ENCODE measurements at places on chromosomes 1 and 21.

GRCh38 chr1:95236784-95237575 lies 3.0 kb downstream of the RWDD3 start:
- DNase-seq = no peak

DNA sequence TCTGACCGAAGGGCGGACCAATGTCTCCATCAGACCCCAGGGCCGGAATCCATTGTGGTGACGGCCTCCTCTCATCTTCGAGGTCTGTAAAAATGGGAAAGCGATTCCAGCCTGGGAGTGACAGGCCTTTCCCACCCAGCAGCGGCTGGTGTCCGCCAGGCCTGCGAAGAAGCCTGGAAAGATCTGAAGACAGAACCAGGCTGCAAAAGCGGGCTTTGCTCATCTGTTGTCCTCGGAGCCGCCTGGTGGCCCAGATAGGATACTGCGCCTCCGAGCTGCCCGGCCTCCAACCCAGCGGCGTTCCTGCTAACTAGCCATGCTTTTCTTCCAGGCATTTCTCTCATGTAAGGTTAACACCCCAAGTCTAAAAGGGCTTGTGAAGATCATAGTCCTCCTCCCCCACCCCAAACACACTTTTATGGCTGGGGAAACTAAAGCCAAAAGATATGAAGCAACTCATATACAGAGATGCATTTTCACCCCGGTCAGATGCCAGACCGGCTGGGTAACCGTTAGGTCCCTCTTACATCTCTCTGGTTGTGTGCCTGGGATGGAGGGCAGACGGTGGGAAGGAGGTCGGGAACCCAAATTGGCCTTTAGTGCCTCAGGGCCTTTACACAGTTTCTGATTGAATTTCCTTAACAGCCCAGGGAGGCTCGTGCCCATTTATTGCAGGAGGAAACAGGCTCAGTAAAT lies 1.9 kb upstream of the DHRS3 start:
- peak; percentile 80 for DNase-seq

- no peak for DNase-seq
These were observed 394.9 kb downstream of the NPHP4 start for GRCh38 chr1:5597171-5597850.

- no peak for DNase-seq
These were observed 488.0 kb upstream of the PLXNA2 start for GRCh38 chr1:208731981-208732821.

GRCh38 chr1:91769742-91770141 lies 116.2 kb downstream of the TGFBR3 start:
- DNase-seq = no peak

GRCh38 chr1:218787826-218788225 lies 385.9 kb upstream of the LYPLAL1 start:
- DNase-seq = no peak

DNA sequence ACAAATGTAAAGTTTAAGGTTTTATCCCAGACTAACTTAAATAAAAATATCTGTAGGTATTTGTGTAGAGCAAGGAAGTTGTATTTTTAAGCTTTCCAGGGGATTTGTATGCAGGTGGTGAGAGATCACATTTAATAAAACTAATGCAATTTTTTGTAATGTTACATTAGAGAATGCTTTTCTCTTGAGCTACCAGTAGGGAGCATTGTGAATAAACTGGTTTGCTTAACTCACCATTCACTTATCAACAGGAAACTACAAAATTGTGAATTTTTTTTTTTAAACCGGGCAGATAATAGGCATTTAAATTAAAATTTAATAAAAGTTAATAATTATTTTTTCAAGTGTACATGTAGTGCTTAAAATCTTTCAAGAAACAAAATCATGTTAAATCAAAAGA lies 78.6 kb downstream of the IVNS1ABP start:
- no peak for DNase-seq

DNA sequence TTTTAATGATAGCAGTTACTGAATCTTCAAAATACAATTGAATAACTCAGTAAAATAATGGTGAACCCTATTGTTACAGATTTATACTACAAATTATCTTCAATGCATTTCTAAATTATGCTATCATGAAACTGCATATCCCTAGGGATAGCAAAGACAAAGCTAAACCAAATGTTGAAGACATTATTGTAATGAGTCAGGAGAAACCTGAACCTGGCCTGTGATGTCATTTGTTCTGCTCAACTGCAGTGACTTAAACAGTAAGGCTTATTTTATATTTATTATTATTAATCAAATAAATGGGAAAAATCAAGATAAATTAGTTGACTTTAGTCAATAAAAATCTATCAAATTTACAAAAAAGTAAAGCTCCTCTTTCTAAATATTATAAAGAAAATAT lies 100.3 kb downstream of the UCHL5 start:
- no peak for DNase-seq

GRCh38 chr1:173212952-173213491 lies 5.9 kb upstream of the TNFSF4 start:
- no peak for DNase-seq

GRCh38 chr1:50474859-50475809 lies 51.9 kb upstream of the DMRTA2 start:
- no peak for DNase-seq

GRCh38 chr1:113434874-113435175 lies 44.5 kb downstream of the MAGI3 start:
- no peak for DNase-seq

DNA sequence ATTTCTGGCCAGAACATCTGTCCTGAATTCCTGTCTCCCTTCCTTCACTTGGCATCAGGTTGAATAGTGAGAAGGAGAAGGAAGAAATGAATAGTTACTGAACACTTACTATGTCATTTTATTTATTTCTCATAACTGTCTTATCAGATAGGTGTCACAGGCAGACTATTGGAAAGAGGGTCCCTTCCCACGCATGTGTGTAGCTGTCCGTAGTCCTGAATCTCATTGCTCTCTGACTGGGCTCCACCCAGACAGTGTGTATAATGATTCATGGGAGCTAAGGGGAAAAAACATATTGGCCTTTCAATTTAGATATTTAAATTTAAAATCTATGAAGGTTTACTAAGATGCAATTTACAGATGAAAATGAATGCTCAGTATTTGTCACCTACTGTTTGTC lies 86.1 kb downstream of the OMA1 start:
- DNase-seq = no peak

DNA sequence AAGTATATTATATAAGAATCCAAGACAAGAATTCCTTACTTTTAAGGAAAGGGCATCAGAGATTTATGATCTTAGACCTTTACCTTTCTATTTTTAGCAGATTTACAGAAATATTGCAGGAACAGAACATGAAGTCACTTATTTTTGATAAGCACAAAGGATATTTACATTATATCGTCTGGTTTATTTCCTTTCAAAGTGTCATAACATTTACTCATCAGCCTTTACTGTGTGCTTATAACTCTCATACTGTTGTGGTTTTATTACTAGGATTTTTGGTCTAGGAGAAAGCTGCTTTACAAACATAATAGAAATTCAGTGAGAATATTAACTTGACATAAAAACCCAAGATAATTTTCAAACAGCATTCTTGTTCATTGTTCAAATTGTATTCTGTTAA lies 47.6 kb downstream of the APP start:
- DNase-seq = no peak

- no peak for DNase-seq
These were observed 28.2 kb upstream of the ETS2 start for GRCh38 chr21:38777531-38777930.

DNA sequence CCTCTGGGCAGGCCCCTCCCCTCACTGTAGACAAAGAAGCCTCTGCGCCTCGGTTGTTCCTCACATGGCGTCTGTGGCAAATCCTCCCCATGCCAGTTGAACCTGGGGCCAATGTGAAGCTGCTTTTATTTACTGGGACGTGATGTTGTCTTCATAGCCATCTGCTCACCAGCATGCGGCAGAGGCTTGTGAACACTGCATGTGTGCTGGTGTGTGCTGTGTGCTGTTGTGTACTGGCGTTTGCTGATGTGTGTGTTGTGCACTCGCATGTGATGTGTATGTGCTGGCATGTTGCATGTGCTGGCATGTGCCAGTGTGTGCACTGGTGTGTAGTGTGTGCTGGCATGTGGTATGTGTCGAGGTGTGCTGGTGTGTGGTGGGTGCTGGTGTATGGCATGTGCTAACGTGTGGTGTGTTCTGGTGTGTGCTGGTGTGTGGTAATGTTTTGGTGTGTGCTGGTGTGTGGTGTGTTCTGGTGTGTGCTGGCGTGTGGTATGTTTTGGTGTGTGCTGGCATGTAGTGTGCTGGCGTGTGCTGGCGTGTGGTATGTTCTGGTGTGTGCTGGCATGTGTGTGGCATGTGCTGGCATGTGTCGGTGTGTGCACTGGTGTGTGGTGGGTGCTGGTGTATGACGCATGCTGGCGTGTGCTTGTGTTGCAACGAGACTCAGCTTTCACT lies 37.2 kb upstream of the TRAPPC10 start:
- DNase-seq = no peak

- DNase-seq = no peak
These were observed 18.8 kb downstream of the QSOX1 start for GRCh38 chr1:180173451-180173850.

DNA sequence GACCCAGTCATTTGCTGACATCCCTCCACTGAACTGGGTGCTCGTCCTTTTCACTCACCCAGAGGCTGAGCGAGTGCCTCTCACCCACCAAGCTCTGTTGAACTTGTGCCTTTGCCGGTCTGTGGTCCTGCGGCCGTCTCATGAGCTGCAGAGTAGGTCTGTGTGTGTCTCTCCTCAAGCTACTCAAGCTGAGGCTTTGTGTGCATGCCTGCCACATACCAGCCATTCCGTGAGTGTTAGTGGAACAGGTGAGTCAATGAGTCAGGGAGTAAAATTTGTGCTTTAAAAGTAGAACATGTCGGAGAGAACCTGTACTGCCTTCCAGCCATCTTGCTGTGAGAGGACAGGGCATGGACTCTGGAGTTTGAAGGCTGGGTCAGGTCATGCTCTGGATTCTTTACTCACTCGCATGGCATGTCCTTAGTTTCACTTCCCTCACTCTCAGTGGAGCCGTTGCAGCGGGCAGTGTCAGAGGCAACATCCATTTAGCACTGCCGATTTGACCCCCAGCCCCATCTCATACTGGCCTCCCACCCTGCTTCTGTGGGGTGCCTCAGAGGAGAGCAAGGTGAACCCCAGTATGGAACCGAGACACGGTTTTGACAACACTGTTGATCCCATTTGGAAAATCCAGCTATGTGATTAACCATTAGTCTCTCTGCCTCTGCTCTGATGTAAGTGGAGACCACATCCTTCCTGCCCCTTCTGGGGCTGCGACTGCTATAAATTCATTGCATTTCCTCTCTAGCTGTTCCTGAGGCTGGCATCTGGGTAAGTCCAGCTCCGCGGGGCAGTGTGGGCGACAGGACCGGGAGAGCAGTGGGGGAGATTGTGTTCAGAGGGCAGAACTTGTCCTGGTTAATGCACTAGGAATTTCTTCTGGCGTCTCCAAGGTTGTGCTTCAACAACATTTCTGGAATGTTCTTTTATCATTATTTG lies at the start of gene NLRP3:
Gene NLRP3 (plus strand): TSS at position 751 of the 939 bp plus-strand sequence. CDS start 2,628 bp downstream, outside the sequence.
- peak; percentile 67 for DNase-seq

- peak; percentile 86 for DNase-seq
These were observed 25.3 kb downstream of the A3GALT2 start for GRCh38 chr1:33295450-33296081.

- DNase-seq = no peak
These were observed 91.1 kb downstream of the USP25 start for GRCh38 chr21:15820852-15821379.

- DNase-seq = no peak
These were observed 13.0 kb upstream of the MAP3K7CL start for GRCh38 chr21:29117372-29117955.

DNA sequence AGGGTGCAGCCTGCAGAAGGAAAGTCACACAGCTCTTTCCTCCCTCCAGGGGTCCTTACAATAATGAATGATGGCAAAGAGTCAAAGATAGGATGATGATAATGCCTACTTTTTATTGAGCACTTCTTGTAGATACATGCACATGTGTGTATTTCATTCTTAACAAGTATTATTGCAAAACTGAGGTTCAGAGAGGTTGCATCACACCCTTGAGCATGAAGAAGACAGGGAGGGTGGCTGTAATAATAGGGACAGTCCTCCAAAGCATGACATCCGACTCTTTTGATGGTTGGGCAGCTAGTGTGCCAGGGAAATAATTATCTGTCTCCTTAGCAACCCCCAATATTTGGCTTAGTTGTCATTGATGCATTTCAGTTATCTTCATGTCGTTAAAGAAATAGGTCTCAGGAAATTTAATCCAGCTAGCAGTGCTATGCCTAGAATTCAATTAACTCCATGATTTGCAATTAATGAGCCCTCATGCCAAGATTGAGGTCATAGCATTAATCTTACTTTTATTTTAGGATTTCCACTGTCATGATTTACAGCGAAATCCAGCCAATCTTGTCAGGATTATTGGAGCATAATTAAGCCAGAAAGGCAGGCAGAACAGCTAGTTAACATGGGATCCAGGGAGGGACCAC lies 35.0 kb downstream of the DNAJC6 start:
- no peak for DNase-seq

GRCh38 chr21:15063081-15063813 lies 1.6 kb downstream of the NRIP1 start:
- DNase-seq = peak; percentile 18

- DNase-seq = peak; percentile 29
These were observed 22.9 kb downstream of the SAMSN1 start for GRCh38 chr21:14523234-14523633.

DNA sequence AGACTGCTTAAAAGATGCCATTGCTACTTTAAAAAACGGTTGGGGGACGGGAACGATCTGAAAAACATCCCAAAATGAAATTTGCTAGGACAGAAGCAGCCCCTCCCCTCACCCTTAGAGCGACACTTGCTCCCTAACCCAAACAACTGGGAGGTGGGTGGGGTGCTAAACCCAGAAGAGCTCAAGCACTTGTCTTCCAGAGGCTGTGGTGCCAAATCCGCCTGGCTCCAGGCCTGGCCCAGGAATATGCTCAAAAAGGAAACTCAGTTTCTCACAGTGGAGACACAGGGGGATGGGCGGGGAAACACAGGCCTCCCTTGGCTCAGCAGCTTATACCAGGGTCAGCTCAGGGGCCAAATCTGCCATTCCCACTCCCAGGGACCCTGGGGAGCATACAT lies 644 bp upstream of the PBXIP1 start:
- DNase-seq = no peak

GRCh38 chr1:198778049-198778448 lies 139.2 kb downstream of the PTPRC start:
- no peak for DNase-seq

DNA sequence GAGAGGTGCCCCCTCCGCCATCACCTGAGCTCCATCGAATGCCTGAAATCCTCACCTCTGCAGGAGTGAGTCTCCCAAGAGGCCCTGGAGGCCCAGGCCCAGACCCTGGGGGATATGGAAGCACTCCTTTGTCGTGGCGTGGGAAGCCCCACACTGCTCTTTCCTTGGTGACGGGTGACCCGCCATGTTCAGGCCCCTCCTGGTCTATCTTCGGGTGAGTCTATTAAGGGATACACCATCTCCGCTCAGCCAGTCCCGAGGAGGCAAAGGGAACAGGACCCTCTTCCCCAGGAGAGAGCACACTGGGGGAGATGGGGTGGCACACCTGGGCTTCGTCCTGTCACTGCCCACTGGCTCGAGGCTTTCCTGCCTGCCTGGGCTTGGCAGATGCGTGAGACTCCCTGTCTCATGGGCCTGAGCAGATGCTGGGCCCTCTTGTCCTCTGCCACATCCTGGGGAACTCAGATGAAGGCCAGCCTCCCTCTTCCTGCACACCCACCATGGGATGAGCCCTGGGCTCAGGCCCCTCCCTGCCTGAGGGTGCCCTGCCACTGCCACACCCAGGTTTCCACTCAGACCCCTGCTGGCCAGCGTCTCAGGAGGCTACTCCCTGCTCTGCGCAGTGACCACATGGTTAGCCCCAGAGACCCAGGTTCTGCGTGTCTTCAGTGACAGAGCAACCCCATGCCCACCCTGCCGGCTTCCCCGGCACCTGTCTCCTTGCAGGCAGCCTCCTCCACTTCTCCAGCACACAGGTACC lies 3.8 kb upstream of the NPHP4 start:
- DNase-seq = no peak
